ENCODE measurements at places on chromosomes 3 and 15.

DNA sequence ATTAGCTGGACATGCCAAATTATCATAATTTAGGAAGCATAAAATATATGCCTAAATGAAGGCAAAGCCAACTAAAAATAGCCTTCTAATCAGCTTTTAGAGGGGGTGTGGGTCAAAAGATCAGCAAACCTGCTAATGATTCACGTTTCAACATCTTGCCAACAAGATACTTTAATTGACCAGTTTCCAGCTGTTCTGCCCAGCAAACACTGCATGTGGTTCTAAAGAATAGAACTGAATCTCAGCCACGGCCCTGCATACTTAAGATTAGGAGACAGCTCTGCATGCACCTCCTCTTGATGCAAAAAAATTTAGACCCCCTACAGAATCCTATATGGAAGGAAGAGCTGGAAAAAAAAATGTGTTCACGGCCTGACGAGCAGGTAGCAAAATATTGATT is 500.5 kb downstream of the TBL1XR1 start:
- DNase-seq: no peak

GRCh38 chr3:65639444-65639843 is 399.3 kb downstream of the MAGI1 start:
- DNase-seq: no peak

DNA sequence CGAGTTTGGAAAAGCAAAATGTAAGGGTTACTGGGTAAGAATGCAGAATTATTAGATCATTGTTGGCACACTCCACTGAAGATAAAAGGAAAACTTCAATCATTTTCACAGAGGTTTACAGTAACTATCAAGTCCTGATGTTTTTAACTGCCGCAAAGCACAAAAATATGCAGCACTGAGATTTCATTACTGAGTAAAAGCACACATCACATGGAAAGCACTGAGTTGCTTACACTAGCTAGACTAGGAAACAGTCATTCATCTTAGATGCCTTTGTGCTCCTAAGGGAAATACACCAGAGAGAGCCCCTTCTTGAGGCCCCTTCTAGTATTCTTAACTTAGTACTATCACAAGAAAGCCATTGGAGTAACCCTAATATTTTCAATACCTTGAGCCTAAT is 11.8 kb upstream of the P2RY1 start:
- no peak for DNase-seq

GRCh38 chr15:58495891-58496408 is 64.2 kb downstream of the LIPC start:
- DNase-seq: no peak

DNA sequence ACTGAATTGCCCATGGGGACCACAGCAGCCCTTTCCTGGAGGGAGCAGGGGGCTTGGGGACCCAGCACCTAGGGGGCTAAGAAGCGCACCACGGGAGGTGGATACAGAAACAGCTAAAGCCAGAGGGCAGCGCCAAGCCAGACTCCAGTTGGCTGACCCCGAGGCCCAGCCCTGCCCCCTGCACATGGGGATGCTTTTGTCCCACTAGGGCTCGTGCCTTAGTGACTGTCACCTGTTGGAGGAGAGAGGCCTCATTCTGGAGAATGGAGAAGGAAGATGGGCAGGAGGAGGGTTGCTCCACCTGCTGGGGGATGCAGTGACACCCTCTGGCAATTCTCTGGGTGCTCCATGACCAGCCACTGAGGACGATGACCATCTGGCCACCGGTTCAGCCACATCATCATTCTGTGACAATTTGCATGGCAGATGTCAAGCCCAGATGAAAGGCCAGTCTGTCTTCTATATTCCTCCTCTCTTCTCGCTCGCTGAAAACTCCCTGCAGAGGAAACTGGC is 167.8 kb upstream of the TLE3 start:
- DNase-seq: no peak

GRCh38 chr15:87118435-87118834 is 1038.8 kb downstream of the AGBL1 start:
- no peak for DNase-seq

DNA sequence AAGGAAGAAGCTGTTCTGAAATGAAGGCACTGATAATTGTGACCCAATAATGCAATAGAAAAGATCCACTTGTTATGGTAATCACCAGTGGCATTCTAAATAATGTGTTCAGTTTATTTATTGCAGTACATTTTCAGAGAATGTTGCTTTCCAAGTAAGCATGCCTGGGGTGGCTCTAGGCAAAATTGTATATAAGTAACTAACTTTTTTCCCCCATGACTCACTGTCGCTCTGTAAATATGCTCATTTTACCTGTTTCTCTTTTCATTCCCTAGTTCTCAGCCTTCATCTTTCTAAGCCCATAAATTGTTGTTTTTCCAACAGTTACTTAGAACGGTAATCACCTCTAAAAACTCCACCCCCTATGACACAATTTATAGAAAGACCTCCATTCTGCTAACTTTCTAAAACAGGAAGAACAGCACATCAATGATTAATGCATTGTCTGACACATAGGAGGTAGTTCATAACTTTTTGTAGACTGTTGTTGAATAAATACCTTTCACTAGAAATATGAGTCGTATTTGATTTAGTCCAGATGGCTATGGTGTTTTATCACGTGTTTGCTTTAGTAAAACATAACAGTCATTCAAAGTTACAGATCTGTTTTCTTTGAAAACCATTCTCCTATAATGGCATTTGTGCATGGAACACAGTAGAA is 143.1 kb downstream of the LSAMP start:
- DNase-seq: no peak

DNA sequence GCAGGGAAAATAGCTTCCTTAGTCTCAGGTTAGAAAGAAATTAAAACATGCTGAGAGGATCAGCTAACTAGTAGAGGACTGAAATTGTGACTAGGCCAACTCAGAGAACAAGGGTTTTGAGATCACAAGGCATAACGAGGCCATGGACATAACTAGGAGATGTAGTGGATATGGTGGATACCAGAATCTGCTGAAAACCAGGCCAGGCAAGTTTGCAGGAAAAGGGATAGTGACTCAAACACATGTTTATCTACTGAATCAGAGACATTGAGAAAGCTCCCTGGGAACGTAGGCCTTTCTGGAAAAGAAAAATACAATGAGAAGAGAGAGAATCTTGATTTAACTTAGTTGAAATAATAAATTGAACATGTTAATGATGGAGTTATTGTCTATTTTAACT is 326.5 kb upstream of the GBE1 start:
- no peak for DNase-seq

- DNase-seq: no peak
Observed at GRCh38 chr3:125440559-125440955, 65.4 kb upstream of the ZNF148 start.

All from activated T-helper 1 cell treated with Interleukin-2 at 50 U/mL for 16 hours (primary cell).